ENCODE measurements at places on chromosomes 2 and 18.

GRCh38 chr2:58645017-58645416, 403.9 kb upstream of the FANCL start:
- DNase-seq, result no peak

- DNase-seq, result no peak
Measured at GRCh38 chr2:240269886-240270285, 129.4 kb upstream of the OTOS start.

DNA sequence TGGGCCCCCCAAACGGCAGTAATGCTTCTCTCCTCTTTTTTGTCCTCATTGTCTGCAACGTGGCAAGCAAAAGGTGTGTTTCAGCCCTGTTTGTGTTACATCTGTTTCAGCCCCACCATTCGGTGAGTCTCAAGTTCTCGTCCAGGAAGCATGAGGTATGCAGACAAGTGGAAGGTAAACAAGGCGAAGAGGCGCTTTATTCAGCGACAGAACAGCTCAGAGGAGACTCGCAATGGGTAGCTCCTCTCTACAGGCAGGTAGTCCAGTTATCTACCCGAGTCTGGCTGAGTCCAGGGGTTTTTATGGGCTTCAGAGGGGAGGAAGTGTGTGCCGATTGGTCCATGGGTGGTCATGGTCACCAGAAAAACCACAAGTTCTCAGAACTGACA, 733.4 kb upstream of the CDH7 start:
- DNase-seq, result no peak

DNA sequence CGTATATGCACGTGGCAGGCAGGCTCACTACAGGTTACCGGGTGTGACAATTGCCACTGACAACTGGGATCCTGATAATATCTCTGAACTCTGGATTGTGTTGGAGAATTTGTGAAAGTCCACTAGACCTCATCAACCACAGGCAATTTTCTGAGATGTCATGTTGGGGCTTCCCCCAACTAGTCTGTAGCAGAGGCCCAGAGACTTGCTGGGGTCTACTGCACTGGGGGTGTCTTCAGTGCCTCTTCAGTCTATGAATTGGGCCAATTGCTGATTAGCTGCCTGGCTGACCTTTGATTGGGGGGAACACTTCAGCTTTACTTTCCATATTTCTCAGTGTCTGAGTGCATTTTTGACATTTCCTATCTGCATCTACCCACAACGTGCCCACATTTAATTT, 201.5 kb downstream of the MTX2 start:
- no peak for DNase-seq

Data from stimulated activated CD8-positive, alpha-beta memory T cell treated with anti-CD3 and anti-CD28 coated beads, Interleukin-2, amount 100 ng/mL, for 48 hours (primary cell).